Stimulated activated naive CD4-positive, alpha-beta T cell (primary cell): ENCODE measurements at places on chromosomes 1 and 21.

GRCh38 chr1:184558691-184559090 is 171.9 kb downstream of the C1orf21 start:
- DNase-seq, result no peak

DNA sequence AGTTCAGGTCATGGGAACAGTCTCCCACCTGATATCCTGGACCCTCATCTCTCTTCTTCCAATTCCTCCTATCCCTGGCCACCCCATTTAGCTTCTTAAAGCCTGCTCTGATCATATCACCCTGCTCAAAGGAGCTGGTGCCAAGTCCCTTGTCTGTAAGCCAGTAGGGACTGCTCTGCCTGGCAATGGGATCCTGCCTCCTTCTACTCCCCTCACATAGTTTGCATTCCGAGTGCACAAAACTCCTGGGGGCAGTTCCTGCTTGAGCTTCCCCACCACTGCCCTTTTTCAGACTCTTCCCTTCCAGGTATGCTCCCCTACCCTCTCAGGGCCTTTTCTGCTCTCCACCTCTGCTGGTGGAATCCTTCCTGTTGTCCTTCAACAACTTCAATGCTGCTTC is 48.1 kb downstream of the NGF start:
- DNase-seq, result no peak

DNA sequence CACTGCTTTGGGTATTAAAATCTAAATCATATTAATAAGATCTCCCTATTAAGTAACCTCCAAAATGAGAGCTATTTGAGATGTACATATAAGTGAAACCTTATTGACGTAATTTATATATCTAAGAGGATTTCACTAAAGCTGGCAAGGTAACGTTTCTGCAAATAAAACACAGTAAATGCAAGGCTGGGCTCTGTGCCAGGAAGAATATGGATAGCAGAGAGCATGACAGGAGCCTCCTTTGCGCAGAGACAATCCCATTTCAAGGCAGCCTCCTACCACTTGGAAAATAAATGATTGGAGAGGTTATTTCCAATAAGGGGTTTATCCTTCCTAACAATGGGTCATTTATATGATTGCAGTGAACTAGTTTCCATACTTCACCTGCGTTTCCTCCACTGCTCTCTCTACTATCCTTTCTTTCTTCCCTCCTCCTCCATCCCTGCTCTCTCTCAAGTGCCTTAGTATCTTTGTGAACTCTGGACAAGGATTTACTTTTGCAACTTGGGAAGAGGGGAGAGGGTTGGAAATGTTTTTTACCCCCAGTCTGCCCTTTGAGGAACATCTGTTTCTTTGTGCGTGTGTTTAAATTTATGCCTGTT is 3.0 kb upstream of the NFIA start:
- DNase-seq, result no peak

- DNase-seq, result no peak
These were observed 11.8 kb downstream of the SEC16B start for GRCh38 chr1:177958092-177958491.

- DNase-seq, result no peak
These were observed 41.2 kb downstream of the ACTN2 start for GRCh38 chr1:236727521-236727920.

GRCh38 chr1:1175221-1176062 is 1.8 kb downstream of the TTLL10 start:
- DNase-seq, result no peak

GRCh38 chr1:32861904-32862695 is 8.6 kb downstream of the FNDC5 start:
- DNase-seq, result no peak

- no peak for DNase-seq
These were observed 9.3 kb downstream of the HLX start for GRCh38 chr1:220888417-220888986.

- DNase-seq, result no peak
These were observed 237.9 kb upstream of the PBX1 start for GRCh38 chr1:164320790-164321731.

DNA sequence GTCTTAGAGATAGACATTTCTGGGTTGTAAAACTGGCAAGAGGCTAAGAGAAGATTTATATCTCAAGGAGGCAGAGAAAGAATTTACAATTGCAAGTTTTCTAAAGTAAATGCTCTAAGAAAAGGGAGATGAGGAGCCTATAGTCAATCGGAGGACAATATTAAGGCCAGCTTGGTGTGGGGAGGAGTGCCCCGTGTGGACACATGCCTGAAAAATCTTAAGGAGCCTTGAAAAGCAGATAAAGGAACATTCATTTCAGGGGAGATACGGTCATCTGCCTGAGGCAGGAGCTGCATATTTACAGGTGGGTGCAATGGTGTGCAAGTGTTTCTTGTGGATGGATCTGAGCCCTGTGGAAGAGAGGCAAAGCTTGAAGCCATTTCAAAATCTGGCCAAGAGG is 25.6 kb downstream of the FCRL2 start:
- no peak for DNase-seq

- no peak for DNase-seq
These were observed 153.4 kb downstream of the GALNT2 start for GRCh38 chr1:230220478-230220877.

DNA sequence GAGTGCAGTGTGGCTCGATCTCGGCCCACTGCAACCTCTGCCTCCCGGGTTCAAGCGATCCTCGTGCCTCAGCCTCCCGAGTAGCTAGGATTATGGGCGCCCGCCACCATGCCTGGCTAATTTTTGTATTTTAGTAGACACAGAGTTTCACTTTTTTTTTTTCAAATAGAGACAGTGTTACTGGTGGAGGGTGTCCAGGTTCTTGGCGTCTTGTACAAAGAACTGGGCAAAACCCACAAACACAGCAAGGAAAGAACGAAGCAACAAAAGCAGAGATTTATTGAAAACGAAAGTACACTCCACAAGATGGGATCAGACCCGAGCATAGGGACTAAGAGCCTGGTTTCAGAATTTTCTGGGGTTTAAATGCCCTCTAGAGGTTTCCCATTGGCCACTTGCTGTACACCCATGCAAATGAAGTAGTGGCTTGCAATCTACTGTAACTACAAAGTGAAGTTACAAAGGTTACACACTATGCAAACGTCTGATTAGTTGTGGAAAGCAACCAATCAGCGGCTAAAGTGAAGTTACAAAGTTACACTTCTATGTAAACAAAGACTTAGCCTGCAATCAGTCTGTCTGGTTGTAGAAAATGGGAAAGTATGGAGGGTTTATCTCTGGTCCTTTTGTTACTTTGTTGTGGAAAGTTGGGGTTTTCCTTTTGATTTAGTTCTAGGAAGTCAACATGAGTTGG is 199.1 kb downstream of the DYRK1A start:
- DNase-seq, result no peak

GRCh38 chr1:77018761-77019160 is 151.5 kb downstream of the ST6GALNAC5 start:
- no peak for DNase-seq

DNA sequence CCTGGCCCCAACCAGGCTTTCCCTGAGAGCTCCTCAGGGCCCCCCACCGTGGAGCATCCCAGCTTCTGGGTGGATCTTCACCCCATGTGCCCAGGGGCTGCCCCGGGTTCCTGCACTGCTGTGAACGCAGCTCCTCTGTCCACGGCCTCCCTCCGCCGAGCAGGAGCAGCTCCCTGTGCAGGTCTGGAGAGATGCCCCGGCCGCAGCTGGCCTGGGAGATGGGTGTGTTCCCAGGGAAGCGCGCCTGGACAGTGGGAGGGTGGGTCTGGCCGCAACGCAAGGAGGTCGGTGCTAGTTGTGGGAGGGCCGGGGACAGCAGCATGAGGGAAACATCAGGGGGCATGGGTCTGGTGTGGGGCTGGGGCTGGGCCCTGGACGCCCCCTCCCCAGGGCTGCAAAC is 71.3 kb downstream of the MORN1 start:
- DNase-seq, result no peak

- peak; percentile 14 for DNase-seq
These were observed 59.1 kb downstream of the SLC19A1 start for GRCh38 chr21:45482899-45483821.

- no peak for DNase-seq
These were observed 160.3 kb upstream of the FMN2 start for GRCh38 chr1:239931341-239931740.

- no peak for DNase-seq
These were observed 866 bp upstream of the SORT1 start for GRCh38 chr1:109398343-109399225.

- DNase-seq, result no peak
These were observed 193.0 kb downstream of the FASLG start for GRCh38 chr1:172851856-172852255.

GRCh38 chr1:38025233-38025632 is 12.7 kb downstream of the UTP11 start:
- DNase-seq, result no peak

DNA sequence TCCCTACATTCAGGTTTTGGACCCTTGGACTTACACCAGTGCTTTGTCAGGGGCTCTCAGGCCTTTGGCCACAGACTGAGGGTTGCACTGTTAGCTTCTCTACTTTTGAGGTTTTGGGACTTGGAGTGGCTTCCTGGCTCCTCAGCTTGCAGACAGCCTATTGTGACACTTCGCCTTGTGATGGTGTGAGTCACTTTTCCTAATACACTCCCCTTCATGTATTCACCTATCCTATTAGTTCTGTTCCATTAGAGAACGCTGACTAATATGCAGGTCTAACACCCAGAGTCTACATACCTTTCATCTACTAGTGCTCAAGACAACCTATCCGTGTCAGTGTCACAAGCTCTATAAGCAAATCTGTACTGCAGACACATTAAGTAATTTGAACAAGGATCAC is 605.3 kb downstream of the KCNT2 start:
- no peak for DNase-seq

- DNase-seq, result no peak
These were observed 25.8 kb downstream of the PIGP start for GRCh38 chr21:37047079-37047478.

GRCh38 chr1:14940285-14940870 is 213.2 kb upstream of the TMEM51 start:
- DNase-seq, result no peak

DNA sequence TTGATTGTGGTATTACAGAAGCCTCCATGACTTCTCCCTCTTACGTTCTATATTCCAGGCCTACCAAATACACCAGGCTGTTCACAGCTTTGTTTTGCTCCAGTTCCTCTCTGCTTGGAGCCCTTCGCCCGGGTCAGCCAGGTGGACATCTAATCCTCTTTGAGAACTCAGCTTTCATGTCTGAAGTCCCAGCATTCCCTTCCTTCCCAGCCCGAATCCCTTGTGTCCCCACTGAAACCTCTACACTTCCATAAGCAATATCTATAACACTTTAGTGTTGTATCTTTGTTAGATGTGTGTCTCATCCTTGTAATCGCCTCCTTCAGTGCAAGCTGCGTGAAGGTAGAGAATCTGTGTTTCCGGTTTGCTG is 1.9 kb downstream of the RNF11 start:
- no peak for DNase-seq

DNA sequence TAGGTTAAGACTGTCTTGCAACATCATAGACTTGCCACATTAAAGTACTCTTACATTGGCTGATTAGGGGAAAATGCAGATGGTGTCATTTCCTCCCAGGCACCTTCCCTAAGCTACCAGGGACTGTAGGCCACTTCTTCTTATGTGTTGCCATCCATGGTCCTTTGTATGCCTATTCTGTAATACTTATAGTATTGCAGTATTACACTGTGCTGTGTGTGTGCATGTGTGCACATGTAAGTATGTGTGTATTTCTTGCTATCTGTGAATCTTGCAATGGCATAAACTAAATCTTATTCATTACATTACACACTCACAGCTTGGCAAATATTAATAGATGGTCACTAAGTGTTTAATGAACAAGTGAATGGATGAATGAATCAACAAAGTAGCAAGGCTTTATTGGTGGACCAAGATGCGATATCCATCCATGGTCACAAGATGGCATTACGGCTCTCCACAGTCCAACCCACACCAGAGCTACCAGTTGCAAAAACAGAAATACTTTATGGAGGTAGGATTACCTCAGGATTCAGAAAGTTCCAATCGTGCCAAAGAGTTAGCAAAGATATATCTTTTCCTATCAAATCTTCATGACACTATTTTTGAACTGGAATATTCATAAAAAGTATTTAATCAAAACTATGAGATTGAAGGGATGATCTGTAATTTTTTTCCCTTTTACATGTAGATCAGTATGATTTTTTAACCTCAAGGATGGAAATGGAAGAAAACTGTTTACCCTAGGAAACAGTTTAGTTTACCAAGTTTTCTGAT is 160.2 kb downstream of the DENND1B start:
- DNase-seq, result no peak

DNA sequence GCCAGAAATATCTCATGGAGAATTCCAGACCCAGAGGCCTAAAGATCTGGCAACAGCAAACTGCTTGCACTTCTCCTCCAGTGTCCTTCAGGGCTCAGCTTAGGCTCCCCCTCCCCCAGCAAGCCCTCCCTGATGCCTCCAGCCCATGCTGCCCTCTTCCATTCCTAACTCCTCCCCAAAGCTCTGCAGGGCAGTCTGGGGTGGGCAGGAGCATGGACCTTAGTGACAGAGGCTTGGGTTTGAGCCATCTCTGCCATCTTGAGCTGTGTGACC is 436.8 kb downstream of the PTPRU start:
- no peak for DNase-seq

GRCh38 chr1:177948336-177948972 is 21.4 kb downstream of the SEC16B start:
- DNase-seq, result peak; percentile 1

GRCh38 chr1:178518894-178519293 is 6.0 kb downstream of the TEX35 start:
- DNase-seq, result no peak

DNA sequence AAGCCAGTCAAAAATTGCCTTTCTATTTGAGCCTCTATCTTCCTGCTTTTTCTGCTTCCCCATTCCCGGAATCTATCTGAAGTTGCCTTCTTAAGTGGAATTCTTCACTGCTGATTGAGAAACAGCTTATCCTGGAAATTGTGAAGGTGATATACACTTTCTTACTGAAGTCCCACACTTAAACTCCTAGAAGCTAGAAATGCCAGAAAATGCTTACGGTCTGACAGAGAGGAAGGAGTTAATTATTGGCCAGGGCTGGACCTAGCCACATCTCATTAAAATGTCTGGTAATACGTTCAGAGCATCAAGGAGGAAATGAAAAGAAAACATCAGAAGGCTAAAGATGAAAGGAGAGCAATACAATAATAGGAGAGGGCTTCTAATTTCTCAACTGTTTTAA is 292.5 kb upstream of the SNX7 start:
- no peak for DNase-seq

DNA sequence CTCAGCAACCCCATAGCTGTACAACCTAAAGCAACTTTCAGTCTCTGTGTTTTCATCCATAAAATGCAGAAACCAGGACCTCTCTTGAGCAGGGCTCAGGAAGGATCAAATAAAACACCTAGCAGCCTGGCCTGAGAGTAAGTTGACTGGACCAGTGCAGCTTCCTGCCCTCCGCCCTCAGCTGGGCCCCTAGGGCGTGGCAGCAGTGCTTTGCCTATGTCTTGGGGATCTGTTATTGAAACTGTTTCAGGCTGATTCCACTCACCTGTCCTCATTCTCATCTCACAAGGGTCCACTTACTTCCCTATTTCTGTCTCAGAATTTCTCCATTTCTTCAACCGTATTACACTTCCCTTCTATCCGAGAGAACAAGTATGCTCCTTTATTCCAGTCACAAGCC is 17.3 kb downstream of the LRRC42 start:
- DNase-seq, result no peak

GRCh38 chr1:58596631-58597052 is 19.6 kb upstream of the TACSTD2 start:
- no peak for DNase-seq
